ENCODE measurements at places on chromosomes 4 and X. TPM values are rescaled to one million over a fixed set of nuclear protein-coding genes. Genes with fewer than 3 reads are reported as not detected.

The ZNF141 gene
- 16.7 TPM for polyA plus RNA-seq

The SCFD2 gene
- 5.2 TPM for polyA plus RNA-seq

The FREM3 gene
- polyA plus RNA-seq, result not detected

The CENPVL1 gene
- polyA plus RNA-seq, result not detected

The CPZ gene
- polyA plus RNA-seq, result 6.4 TPM

The CXCL6 gene
- polyA plus RNA-seq, result 0.16 TPM

The KLHL34 gene
- 0.03 TPM for polyA plus RNA-seq

Data from adrenal gland (tissue), 19 donors.